ENCODE measurements at places on chromosomes 6 and 20.

GRCh38 chr6:131269565-131270391, 134.5 kb downstream of the AKAP7 start:
- DNase-seq = no peak

- no peak for DNase-seq
Observed at GRCh38 chr6:170434117-170434820, 118.8 kb downstream of the PSMB1 start.

GRCh38 chr6:131040866-131041265, 22.2 kb downstream of the EPB41L2 start:
- DNase-seq = no peak

DNA sequence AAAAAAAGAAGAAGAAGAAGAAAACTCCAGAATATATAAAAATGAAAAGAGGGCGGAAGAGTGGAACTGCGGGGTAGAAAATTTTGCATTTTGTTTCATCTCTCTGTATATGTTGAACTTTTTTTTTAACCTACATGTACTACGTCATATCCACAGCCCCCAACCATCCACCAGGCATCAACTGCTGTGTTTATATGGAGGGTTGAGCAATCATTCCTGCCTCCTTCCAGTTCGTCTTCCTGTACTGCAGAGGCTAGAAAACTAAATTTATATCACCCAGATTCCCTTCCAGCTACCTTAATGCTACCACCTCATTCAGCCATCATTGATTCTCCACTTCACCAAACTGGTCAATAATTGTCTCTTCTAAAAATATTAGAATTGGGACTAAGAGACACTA, 9.5 kb upstream of the SIGLEC1 start:
- DNase-seq = no peak

DNA sequence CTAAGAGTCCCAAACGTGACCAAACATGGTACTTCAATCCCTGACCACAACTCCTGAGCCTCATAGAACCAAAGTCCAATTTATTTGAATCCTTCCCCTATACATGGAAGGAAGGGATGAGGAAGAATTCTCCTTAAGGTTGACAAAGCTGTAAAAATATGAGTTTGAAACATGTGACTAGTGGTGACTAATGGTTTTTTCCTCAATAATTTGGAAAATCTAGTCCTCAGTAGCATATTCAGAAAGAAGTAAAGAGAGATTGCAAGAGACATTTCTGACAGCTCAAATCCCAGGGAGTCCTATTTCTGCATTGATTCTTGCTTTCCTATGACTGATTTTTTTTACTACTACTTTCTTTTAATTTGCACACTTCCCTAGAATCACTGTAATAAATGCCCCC, 443.7 kb downstream of the FRK start:
- no peak for DNase-seq

DNA sequence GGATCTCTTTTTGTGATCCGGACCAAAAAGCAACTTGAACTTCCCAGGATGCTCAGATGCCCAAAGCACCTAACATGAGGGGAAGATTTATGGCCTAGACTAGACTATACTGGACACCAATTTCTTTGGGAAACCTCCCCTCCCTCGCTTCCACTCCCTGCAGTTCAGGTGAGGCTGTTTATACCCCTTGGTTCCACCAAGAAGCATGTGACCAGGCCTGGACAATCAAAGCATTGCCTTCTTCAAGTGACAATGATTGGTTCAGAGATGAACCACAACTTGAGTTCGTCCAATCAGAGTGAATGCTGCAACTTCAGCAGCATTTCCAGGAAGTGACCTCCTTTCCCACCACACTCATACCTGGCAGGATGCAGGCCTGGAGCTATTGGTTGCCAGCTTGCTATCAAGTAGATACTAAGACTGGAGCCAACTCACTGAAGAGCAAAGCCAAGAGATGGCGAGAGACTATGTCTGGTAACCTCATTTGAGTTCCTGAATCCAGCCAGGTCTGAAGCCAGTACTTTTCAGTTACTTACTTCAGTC, 45.6 kb upstream of the SLC9A8 start:
- no peak for DNase-seq

DNA sequence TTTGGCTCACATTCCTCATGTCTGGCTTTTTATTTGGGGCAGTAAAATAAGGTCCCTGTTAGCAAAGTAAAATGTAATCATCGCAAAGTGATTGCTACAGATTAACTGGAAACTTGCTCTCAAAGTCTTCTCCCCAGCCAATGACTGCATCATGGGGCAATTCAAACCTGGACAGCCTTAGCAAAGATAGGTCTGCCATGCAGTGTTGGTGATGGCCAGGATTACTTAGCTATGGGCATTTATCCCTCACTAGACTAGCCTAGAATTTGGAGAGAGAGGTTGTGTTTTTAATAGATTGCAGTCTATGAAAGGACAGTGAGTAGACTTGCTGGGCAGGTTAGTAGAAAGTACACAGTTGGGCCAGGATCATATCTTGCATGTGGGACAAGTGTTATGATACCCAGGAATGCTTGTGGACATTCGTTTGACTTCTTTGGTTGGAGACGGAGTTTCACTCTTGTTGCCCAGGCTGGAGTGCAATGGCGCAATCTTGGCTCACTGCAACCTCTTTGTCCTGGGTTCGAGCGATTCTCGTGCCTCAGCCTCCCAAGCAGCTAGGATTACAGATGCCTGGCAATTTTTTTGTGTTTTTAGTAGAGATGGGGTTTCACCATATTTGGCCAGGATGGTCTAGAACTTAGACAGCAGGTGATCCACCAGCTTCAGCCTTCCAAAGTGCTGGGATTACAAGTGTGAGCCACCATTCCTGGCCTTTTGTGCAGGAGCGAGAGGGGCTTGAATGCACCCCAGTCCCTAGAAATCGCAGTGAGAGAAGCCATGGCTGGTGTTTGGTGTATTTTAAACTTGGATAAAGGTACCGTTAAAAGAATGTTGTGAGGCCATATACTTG, 3.4 kb downstream of the RPS12 start:
- DNase-seq = no peak

GRCh38 chr6:70375166-70375565, 38.1 kb upstream of the FAM135A start:
- no peak for DNase-seq

GRCh38 chr6:131532580-131533039, 40.4 kb upstream of the ARG1 start:
- no peak for DNase-seq

GRCh38 chr6:153591159-153591558, 447.9 kb upstream of the OPRM1 start:
- DNase-seq = no peak

GRCh38 chr20:23142162-23143050, 56.3 kb upstream of the CD93 start:
- no peak for DNase-seq

GRCh38 chr20:3753098-3753497, 14.5 kb downstream of the ADISSP start:
- peak; percentile 92 for DNase-seq

- no peak for DNase-seq
Observed at GRCh38 chr20:29301624-29302259, 1955.7 kb upstream of the DEFB115 start.

DNA sequence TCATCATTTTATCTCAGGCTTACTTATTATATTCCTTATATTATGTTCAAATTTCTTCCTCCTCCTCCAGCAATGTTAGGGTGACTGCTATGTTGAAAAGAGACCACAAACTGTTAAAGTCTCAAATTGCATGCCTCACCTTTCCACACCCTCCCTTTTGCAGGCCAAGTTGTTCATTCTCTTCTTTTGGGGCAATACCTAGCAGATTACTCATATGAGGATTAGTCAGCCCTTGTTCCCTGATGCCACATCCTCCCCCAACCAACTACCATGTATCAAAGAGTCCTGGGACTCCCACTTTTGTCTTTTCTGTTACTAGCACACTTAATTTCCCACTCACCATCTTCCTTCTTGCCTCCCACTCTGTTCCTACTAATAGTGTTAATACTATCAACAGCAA, 434.7 kb downstream of the BCKDHB start:
- no peak for DNase-seq

DNA sequence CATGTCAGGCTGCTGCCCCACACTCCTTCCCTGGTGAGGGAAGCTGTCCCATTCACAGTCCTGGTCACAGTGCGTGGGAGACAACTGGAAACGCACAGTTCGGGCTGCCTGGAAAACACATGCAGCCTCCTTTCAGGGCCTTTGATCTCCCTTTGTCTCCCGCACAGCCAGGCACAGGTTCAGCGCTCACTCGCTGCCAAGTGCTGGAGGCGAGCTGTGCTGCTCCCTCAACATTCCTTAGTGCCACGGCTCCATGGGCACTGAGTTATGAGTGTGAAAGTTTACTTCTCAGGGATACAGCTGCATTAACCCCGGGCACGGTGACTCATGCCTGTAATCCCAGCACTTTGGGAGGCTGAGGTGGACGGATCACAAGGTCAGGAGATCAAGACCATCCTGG, 9.1 kb downstream of the YTHDF1 start:
- no peak for DNase-seq

DNA sequence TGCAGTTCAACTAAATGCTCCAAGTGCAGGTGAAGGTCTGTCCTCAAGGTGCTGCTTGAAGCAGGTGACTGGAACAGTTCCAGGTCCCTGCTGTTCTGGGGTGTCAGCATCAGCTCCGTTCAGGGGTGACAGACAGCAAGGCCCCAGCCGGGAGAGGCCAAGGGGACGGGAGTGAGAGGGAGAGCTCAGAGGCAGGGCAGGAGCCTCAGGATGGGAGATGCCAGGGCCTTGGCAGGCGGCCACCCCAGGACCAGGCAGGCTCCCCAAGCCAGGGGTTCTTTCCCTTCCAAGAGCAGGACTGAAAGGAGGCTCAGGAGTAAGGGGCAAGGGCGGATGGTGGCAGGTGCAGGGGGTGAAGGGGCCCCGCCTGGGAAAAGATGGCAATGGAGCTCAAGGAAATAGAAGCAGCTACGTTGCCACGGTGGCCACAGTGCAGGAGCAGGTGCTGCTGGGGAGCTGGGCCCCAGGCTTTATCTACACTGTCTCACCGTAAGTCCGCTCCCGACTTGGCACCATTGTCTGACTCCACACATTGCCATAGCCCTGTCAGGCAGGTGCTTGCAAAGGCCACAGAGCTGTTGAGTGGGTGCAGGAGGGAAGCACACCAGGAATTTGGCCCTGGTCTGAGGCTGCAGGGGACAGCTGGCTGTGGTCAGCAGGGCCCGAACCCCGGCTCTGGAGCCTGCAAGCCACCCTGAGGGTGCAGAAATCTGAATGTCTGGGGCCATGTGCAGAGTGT, 43.1 kb downstream of the ERMARD start:
- DNase-seq = no peak

GRCh38 chr6:38522322-38522721, 117.4 kb downstream of the BTBD9 start:
- no peak for DNase-seq

- no peak for DNase-seq
Observed at GRCh38 chr20:21661488-21662055, 43.9 kb upstream of the PAX1 start.

DNA sequence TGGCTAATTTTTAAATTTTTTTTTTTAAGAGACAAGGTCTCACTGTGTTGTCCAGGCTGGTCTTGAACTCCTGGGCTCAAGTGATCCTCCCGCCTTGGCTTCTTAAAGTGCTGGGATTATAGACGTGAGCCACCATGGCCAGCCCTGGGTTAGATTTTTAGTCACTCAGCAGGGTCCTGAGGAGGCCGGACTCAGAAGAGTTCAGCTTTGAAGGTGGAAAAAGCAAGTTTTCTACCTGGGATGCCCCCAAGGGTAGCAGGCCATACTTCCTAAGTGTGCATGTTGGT, 44.2 kb downstream of the FGD2 start:
- no peak for DNase-seq

DNA sequence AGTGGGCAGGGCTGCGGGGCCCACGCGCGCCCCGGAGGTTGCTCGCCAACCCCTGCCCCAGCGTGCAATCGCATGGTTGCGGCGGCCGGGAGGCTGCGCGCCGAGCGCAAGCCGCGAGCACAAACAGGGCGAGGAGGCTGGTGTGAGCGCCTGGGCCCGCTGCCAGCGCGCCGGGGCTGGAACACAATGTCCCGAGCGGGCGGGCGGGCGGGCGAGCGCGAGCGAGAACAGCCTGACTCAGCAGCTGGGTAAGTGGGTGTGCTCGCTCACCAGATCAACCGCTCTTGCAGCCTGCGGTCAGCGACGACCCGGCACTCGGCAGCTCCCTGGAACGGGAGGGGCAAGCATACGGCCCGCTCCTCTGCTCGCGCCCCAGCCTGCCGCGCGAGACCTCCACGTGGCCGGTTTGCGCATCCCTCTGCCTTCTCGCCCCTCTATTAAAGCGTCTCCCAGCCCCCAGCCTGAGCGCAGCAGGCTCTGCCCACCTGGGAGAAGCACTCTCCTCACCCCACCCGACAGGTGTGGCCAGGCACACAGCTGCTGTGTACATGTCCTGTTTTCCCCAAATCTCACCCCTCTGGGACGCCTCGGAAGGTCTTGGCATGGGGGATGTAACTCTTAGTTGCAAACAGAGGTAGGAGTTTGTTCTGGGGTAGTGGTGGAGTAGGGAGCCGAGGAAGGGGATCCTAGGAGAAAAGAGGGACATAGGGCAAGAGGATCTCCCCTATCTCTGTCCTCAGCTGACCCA, 8.7 kb upstream of the ARMC12 start:
- peak; percentile 98 for DNase-seq

DNA sequence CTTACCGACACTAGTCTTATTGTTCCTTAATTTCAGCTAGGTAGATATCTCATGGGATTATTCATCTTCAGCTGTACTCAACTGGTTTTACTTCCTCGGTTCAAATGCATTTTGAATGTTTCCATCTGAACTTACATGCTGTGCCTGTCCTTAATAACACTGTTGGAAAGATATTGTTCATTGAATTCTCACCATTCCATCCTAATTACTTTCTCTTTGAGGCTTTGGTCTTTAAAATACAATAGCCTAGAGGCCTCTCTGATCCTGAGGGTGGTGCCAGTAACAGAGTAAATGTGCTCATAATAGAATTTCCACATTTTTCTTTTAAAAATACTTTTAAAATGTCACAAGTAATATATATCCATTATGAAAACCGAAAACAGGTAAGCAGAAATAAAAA, 54.0 kb downstream of the IL20RA start:
- DNase-seq = no peak

GRCh38 chr6:34053721-34054120, 92.2 kb downstream of the GRM4 start:
- no peak for DNase-seq

- DNase-seq = no peak
Observed at GRCh38 chr6:100761841-100762240, 119.3 kb downstream of the ASCC3 start.

- DNase-seq = no peak
Observed at GRCh38 chr6:22057962-22058361, 238.9 kb downstream of the PRL start.

DNA sequence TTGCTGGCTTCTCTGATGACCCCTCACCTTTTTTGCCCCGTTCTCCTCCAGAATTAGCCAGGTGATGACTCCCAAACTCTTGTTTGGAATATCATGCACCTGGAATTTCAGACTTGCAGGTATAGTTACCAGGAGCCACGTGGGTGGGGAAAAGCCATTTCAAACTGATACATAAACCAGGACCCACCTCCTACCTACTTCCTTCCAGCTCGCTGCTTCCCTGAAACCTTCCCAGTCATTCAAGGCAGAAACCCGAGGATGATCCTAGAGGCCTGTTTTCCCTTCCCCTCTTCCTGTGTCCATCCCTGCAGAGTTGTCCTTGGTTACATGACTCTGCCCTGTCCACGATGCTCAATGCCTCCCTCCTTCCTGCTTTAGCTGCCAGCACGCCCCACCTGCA, 101.9 kb downstream of the MTHFD1L start:
- DNase-seq = no peak
